ENCODE measurements at places on chromosomes 1 and 21.
A peak's percentile ranks its signal among the peaks of the same experiment; 100 is the strongest.

GRCh38 chr1:22279735-22280134 lies 136.8 kb upstream of the WNT4 start:
- no peak for DNase-seq

GRCh38 chr1:7463526-7463925 lies 307.6 kb upstream of the VAMP3 start:
- no peak for DNase-seq

DNA sequence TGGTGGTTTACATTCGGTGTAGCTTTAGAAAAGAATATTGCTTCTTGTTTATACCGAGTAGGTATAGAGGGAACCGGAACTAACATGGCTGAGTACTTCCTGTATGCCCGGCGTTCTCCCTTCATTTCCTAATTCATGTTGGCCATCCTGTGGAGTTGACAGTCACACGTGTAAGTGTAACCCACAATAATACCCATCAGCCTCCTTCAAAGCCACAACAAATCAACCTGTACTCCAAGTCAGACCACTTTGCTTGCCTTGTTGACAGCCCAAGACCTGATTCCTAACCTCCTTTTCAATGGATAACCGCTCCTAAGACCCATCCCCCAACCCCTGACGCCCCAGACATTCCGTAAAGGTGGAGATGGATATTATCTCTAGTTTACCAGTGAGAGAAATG lies 42.1 kb downstream of the UBE2U start:
- no peak for DNase-seq

GRCh38 chr1:167864392-167865032 lies 49.4 kb downstream of the ADCY10 start:
- DNase-seq: peak; percentile 58

- no peak for DNase-seq
Observed at GRCh38 chr1:175493321-175494010, 249.9 kb downstream of the TNR start.

- no peak for DNase-seq
Observed at GRCh38 chr1:53655931-53656746, 82.8 kb downstream of the GLIS1 start.

- no peak for DNase-seq
Observed at GRCh38 chr1:19668888-19669287, 4.2 kb downstream of the HTR6 start.

DNA sequence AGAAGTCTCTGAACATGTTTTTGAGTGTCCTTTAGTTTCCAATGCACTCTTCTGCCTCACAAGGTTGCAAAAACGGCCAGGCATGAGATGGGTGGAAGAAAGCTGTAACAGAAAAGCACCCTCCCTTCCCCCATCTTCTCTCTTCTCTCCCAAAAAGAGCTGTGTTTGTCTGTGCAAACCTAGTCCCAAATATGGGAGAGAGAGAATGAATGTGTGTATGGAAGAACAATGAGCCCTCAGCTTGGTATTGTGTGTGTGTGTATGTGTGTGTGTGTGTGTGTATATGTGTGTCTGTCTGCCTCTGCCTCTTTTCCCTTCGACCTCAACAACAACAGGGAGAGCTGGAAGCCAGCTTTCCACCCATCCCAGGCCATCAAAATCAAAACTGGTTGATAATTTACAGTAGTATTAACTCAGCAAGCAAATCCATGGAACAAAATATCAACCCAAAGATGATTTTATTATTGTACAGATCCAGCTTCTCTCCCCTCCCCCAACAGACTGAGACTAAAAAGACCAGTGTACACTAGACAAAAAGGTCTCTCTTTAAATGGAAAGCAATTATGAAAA lies 1.8 kb downstream of the RERE start:
- DNase-seq: no peak

DNA sequence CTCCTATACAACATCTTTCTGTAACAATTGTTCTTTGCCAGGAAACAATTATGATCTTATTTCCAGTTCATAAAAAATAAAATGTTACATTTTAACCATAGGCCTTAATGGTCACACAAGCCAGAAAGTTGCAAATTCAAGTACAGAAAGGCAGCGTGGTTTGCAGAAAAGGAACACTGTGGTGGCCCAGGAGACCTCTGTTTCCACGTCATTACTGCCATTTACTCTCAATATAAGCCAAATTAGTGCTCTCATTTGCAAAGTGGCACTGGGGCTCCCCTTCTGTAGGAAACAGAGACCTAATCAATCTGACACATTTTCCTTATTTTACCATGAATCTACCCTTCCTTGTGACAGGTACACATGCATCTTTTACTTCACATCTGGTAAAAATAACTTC lies 79.3 kb upstream of the TLR5 start:
- DNase-seq: no peak

DNA sequence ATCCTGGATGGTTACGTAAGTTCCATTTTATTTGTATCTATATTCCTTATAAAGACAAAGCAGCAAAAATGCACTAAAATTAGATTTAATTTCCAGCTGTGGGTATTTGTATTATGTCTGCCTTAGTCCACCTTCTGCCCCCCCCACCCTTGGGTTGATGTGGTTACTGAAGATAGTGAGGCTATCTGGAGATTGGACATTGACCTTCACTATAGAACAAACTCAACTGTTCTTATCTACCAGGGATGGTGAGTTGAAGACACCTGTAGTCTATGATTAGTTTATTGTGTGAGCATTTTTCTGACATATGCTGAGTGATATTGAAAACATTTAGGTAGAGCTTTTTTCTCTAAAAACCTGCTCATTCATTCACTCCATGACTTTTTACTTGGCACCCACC lies 122.2 kb downstream of the NFIA start:
- DNase-seq: no peak

GRCh38 chr1:84505493-84506001 lies 639 bp upstream of the SPATA1 start:
- no peak for DNase-seq

DNA sequence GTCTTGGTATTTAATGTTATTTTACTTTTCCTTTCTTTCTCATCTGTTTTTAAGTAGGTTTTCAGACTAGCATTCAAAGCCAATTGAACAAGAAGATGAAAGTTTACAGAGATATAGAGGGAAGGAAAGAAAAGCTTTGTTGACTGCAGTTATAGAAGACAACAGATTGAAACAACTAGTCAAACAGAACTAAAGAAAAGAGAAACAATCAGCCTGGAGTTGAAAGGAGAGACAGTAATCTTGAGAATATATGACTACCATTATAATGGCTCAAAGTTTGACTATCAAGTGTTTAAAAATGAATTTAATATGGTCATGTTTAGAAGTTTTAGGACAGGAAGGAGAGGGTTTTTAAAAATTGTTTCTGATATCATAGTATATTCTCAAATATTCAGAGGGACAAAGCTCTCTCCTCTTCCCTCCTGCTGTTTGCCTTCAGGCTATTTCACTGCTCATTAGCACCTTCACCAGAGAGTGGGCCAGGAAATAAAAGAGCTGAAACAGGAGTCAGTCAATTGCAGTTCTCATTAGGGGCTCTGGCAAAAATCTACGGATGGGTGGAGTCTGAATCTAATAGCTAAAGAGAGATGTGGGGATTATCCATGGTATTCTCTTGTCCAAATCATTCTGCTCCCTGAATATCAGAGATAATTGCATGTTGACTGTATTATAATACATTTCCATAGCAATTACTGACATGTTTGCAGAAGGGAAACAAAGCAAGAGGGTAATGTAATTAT lies 577.8 kb downstream of the BRINP3 start:
- no peak for DNase-seq

GRCh38 chr1:246708166-246708565 lies 16.0 kb upstream of the SCCPDH start:
- no peak for DNase-seq

DNA sequence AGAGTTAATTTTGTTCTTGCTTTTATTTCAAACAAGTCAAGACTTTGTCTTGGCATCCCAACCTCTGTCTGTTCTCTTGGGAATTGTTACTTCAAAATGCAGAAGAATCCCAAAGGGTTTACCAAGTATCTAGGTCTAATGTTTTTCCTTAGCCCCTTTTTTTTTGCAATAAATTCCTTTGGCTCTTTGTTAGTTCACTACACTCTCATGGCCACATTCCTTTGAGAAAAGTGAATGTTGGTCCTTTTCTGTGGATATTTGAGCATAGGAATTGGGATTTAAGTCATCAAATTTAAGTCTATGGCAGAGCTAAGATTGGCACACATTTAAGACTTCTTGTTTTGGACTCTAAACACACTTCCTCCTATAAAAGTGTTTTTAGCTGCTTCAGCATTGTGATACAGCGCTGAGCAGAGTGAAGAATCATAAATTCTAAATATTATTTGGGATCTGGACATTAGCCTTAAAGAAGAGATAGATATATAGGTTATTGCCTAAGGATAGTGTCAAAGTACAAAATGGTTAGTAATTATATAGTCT lies 1.9 kb downstream of the BTF3L4 start:
- DNase-seq: no peak

DNA sequence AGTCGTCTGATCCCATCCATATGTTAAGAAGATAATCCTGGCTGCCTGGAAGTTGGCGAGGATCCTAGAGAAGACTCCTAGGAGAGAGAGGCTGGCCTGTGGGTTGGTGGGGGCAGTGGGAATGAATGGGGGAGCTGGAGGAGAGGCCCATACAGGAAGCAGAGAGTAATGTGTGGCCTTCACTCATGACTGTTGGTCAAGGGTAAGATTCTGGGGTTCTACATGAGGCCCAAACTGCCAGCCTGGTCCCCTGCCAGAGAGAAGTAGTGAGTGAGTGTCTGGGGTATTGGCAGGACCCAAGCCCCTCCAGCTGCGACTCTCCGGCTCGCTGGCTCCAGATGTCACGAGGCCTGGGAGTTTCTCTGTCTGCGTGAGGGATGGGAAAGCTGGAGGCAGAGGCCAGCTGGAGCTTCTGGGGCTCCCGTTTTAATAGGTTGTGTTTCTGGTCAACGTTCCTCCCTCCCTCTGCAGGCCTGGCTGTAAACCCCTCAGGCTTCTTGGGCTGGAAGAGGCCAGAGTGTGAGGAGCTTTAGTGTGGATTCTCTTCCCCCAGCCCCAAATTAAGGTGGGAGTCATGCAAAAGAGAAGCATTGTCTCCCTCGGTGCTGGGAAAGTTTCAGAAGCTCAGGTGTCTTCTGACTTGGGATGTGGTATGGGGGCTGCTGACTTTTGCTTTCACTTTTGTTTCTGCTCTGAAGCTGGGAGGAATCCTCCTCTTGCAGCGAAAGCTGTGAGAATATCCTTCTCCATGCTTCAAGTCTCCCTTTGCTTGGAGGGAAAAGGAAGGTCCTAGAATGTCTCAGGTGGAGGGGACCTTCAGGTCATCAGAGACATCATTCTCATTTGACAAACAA lies 2.6 kb downstream of the TMEM51 start:
- no peak for DNase-seq
